ENCODE measurements at places on chromosomes 3 and 15.

DNA sequence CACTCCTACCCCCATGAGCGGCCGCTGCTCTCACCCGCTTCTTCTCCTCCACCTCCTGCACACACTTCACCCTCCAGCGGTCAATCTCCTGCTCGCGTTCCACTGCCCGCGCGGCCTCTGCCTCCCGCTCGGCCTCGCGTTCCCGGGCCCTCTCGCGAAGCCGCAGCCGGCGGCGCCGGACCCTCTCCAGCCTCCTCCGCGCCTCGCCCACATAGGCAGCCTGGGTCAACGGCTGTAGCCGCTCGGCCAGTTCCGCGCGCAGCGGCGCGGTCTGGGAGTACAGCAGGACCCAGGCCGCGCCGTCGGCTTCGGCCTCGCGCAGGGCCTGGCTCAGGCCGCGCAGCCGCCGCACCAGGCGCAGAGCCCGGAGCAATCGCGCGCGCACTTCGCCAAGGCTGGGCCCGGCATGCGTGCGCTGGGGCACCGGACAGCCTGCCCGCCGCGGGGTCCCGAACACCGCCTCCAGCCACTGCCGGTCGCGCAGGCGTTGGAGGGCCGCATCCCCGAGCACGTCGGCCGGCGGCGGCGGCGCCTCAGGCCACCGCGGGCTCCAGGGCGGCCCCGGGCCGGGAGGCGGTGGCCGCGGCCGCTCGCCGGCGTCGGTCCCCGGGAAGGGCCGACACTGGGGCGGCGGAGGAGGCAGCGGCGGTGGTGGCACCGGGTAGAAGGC is 595 bp downstream of the PDCD7 start:
- DNase-seq, result no peak

GRCh38 chr3:37474901-37475331 is 300.5 kb upstream of the LRRFIP2 start:
- DNase-seq, result no peak

- DNase-seq, result no peak
Observed at GRCh38 chr3:193194371-193194770, 46.7 kb upstream of the PLAAT1 start.

DNA sequence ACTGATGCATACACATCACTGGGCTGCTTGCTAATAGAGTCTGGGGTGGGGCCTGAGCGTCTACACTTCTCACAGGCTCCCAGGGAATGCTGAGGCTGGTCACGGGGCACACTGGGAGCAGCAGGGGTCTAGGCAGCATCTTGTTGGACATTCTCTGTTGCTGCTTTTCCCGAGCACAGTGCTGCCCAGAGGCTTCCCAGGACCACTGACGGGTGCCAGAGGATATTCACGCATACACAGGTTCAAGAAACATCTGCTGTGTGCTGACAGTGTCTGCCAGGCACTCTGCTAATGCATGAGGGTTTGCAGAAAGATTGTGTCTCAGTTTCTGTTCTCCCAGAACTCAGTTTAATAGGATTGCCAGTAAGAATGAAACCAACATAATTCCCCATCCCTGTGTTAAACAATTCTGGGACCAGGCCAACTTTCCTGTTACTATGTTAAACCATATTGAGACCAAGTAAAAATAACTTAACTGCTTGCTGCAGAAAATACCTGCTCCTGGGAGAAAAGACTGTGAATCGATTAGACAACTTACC is 23.9 kb upstream of the BCL2L10 start:
- no peak for DNase-seq

DNA sequence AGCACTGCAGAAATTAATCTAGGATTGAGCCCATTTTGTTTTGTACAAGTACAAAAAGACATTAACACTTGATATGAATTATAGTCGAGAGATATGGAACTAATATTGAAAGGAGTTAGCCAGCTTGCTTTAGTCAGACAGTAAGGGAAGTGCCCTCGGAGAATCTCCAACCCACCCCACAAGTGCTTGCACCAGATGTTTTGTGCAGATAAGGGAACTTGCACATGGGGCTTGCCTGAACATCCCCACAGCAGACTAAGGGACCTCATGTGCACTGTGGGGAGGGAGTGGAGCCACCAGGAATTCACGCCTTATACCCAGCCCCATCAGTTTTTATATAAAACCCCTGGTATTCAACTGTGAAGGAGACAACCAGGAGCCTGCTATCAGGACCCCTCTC is 122.3 kb downstream of the EFHB start:
- DNase-seq, result no peak

- DNase-seq, result no peak
Observed at GRCh38 chr3:137866933-137867332, 102.8 kb downstream of the SOX14 start.

DNA sequence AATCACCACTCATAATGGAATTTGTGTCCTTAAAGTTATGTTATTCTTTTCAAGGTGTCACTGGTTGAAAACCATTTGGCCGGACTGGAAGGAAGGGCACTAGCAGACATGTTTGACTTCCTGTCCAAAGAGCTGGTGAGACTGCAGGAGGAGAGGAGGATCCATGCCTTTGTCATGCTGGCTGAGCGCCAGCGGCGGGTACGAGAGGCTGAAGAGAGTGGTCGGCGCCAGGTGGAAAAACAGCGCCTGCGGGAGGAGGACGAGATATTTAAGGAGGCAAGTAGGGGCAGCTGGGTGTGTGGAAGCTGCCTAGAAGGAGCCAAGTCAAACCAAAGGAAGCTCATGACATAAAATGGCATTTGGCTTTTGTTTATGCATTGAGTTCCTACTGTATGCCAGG is 38.0 kb upstream of the NR1I2 start:
- no peak for DNase-seq

DNA sequence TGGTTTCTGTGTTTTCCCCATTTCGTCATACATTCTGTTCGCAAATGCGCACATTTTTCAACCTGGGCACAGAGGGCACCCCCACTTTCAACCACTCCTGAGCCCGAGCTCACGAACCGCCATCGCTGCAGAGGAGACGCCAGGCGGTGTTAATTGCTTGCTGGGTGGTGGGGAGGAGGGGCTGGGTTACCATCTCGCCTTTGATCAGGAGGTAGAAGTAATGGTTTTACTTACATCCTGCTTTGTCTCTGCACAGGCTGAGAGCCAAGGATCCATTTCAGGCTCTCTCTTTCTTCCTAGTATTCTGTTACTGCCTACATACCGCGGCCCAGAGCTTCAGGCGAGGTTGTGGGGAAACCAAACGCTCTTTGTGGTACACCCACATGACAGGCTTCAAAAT is 177.3 kb upstream of the WNT5A start:
- DNase-seq, result no peak

- no peak for DNase-seq
Observed at GRCh38 chr3:69085168-69085832, 563 bp downstream of the ARL6IP5 start.

- DNase-seq, result no peak
Observed at GRCh38 chr3:11085093-11085840, 69.0 kb upstream of the HRH1 start.

DNA sequence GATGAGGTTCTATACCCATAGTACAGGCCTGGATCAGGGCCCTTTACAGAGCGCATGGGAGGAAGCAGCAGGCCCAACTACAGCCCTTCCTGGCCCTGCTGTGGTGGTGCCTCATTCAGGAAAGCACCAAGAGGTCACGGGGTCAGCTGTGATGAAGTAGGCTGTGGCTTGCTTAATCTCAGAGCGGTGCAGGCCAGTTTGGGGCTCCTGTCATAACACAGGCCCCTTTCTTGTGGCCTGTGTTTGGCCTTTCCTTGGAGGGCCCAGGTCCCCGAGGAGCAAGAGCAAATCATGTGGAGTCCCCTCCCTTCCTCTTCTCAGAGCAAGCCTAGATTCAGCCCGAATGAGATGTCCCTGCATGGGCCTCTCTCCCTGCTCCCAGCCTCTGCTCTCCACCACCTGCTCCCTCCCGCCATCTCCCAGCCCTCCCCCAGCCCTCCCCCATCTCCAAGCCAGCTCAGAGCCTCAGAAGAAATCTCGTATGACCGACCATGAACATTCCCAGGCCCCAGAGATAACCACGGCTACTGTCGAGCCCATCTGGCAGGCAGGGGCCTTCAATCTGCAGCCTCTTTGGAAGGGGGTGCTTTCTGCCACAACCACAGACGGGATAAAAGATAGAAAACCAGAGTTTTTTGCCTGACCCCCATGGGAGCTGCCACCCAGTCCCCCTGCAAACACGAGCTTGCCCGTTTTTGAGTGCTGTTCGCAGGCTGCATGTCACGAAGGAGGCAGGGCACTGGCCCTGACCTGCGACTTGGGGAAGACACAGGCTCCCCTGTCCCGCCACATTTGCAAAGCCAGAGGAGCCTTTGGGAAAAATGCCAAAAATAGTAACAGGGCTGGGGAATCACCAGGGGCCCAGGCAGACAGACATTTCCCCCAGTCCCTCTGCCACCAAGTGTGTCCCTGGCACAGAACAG is 32.3 kb upstream of the DUSP7 start:
- DNase-seq, result peak; percentile 42

GRCh38 chr15:23860290-23861245 is 173.5 kb upstream of the NDN start:
- DNase-seq, result no peak

- no peak for DNase-seq
Observed at GRCh38 chr3:167318996-167319615, 61.0 kb downstream of the ZBBX start.

- DNase-seq, result no peak
Observed at GRCh38 chr15:81115054-81115939, 18.8 kb upstream of the CFAP161 start.

DNA sequence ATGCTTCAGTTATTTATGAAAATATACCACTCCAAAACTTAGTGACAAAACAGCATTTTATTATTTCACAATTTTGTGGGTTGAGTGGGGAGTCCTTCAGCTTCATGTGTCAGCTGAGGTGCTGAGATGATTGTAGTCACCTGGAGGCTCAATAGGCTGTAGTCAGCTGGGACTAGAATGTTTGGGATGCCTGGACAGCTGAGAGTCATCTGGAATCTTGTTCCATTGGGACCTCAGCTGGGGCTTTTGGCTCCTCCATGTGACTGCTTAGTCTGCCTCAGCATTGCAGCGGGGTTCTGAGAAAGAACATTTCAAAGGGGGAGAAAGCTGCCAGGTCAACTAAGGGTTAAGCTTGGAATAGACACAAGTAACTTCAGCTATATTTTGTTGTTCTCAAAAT is 13.4 kb downstream of the STT3B start:
- DNase-seq, result no peak

DNA sequence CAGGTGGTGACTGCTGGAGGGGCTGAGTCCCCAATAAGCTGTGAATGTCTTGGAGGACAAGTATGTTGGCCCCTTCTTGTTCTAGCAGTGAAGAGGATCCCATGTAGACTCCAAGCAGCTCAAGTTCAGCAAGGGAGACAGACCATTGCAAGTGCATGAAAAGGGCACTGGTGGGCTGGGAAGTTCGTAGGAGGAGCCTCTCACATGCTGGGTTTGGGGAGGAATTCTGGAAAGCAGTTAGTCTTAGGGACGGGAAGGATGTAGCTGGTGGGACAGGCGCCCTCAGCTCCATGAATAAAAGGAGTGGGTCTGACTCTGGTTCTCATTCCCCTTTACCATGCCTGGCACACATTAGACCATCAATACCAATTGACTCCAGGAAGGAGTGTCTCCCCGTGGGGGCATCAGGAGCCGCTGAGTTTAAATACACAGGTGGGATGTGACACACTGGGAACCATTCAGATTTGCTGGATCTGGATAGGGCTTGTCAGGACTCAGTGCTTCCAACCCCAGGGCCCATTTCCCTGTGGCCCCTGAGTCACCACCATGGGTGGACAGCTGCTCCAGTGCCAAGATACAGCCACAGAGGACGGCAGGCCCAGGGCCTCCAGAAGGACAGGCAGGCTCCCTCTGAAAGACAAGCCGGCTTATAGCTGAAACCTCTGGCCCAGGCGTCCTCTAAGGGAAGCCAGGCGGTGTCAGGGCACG is 552 bp upstream of the XYLB start:
- DNase-seq, result no peak

DNA sequence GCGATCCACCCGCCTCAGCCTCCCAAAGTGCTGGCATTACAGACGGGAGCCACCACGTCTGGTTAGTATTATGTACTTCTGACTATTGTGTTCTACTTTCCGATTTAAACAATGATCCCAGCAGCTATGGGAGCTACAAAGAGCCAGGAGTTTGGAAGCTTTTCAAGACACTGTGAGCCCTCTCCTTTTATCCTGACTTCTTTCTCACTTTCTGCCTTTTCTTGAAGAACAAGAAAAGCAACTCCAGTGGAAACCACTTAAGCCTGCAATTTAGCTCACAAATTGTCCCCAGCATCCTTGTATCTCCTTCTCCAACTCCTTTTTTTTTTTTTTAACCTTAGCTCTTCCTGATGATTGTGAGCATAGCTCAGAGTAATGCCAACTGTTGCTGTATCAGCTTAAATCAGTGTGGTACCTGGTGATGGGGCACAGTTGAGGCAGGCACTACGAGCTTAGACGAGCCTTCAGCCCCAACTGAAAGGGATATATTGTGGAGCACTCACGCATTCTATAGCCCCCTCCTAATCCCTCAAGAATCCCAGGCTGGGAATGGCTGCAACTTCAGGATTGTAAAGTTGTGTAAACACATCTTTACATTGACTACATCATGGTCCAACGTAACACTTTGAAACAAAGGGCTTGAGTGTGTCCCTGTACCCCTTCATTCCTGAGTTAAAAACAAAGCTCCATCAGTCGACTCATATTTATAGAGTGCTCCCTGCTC is 677.0 kb downstream of the FHIT start:
- no peak for DNase-seq

DNA sequence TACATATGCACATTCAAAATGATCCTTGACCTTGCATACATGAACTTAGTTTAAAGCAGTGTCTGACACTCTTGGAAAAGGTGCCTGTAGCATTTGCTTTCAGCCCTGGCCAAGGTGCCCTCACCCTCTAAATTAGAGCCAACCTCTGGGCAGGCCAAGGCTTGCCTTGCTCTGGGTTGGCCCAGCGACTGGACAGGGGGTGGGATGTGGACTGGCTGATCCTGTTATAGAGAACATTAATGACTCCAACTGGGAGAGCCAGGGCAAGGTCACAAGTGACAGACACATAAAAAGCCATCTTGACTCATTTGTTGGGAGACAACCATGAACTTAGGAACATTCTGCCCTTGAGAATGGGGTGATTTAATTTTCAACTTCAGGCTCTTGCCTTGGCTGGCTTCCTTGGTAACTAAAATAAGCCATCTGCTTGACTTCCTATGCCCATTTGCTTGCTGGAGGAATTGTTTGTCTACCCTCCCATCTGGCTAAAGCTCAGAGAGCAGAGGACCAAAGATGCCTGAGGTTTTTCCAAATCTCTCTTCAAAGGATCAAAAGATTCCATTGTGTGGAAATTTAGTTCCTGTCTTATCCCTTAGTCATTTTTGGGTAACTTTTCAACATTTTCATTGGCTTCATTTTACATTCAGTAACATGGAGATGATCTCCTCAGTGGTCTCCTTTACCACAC is 403.7 kb downstream of the SOX2 start:
- DNase-seq, result no peak

DNA sequence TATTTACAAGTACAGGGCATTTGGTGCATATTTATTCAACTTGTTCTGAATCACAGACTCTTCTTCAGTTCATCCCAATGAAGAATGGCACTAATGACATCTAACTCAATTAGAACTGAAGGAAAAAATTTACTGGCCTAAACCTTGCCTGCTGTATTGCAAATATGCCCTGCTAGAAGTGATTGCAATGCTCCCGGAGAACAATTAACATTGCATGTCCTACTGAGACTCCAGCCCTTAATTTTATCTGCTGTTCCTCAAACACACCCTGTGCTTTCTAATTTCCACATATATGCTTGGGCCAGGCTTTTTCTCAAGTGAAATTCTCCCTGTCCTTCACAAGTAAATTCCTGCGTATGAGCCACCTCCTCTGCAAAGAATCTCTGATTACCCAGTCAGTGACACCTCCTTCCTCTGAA is 8.3 kb downstream of the ACKR4 start:
- no peak for DNase-seq

All from omental fat pad (tissue), 4 donors.